ENCODE measurements at places on chromosomes 7 and 10. TPM values are rescaled to one million over a fixed set of nuclear protein-coding genes. Genes with fewer than 3 reads are reported as not detected.

The ETV1 gene
- total RNA-seq, result 0.31 TPM

DNA sequence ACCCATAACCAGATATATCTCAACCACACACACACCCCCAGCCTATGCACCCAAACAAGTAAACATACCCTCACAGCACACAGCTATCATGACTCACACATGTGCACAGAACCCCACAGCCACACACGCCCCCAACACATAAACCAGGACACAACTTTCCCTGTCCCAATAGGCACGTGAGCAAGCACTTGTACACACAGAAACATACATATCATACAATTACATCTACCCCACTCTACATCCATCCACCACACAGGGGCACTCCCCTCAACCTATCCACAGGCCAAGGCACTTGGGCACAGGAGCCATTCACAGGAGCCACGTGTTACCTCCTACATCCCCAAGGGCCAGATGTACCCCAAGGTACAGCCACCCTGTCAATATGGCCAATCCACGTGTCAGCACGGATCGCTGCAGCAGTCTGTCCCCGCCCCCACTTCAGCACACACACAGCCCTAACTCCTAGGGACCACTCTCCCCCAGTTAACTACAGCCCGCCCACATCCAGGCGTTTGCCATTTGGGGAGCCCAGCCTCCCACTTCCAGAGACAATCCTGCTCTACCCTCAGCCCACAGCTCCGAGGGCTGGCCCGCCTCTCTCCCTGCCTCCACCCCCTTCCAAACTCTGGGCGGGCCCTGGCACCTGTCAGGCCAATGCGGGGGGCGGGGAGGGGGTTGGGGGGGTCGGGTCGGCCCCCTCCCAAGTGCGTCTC, 163.5 kb downstream of the SH3PXD2A start:
- no peak for DNase-seq

- DNase-seq, result no peak
Measured at GRCh38 chr7:116522247-116522646, 2.6 kb upstream of the CAV1 start.

DNA sequence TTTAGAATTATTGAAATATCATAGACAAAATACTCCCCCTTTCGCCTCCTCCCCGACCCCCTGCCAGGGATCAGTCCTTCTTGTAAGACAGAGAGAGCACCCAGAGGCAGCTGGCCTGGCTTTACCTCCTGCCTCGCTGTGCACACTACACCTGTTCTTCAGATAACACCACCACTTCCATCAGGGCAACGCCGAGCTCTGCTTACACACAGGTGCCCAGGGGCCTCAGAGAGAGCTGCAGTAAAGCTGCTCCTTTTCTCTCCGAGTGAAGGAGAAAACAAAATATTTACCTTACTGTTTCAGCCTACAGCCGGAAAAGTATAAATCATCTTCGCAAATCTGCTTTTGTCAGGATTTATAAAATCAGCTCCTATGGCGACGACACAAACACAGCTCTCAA, 80.7 kb downstream of the HIPK2 start:
- no peak for DNase-seq

GRCh38 chr10:29968585-29968984, 90.8 kb downstream of the JCAD start:
- DNase-seq, result no peak

- DNase-seq, result no peak
Measured at GRCh38 chr10:115026746-115027140, 66.4 kb upstream of the ATRNL1 start.
